Stimulated activated CD4-positive, alpha-beta T cell treated with anti-CD3 and anti-CD28 coated beads, Interleukin-1b, Interleukin-23, amount 100 ng/mL, for 24 hours (primary cell): ENCODE measurements at places on chromosomes 7 and 10.

- no peak for DNase-seq
Measured at GRCh38 chr10:80498078-80498832, 39.4 kb upstream of the SH2D4B start.

GRCh38 chr7:24980534-24981170 lies 674 bp upstream of the OSBPL3 start:
- no peak for DNase-seq

GRCh38 chr7:128302139-128302538 lies 41.6 kb downstream of the RBM28 start:
- no peak for DNase-seq

GRCh38 chr10:71778071-71778825 lies 4.9 kb upstream of the VSIR start:
- DNase-seq, result no peak

DNA sequence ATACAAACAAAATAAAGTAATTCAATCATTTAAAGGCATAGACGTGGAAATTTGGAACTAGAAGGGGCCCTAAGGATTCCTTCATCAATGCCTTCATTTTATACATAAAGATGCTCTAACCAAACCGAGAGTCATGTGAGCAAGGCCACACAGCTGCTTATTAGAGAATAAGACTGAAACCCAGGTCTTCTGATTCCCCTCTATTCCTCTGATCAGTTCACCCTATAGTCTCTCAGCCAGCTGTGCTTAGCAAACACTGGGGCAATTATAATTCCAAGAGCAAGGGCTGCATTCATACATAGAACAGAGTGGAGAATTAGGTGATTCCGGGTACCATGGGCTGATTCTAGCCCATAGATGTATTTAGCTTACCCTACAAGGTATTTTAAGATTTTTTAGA lies 9.7 kb upstream of the XPNPEP1 start:
- DNase-seq, result no peak

DNA sequence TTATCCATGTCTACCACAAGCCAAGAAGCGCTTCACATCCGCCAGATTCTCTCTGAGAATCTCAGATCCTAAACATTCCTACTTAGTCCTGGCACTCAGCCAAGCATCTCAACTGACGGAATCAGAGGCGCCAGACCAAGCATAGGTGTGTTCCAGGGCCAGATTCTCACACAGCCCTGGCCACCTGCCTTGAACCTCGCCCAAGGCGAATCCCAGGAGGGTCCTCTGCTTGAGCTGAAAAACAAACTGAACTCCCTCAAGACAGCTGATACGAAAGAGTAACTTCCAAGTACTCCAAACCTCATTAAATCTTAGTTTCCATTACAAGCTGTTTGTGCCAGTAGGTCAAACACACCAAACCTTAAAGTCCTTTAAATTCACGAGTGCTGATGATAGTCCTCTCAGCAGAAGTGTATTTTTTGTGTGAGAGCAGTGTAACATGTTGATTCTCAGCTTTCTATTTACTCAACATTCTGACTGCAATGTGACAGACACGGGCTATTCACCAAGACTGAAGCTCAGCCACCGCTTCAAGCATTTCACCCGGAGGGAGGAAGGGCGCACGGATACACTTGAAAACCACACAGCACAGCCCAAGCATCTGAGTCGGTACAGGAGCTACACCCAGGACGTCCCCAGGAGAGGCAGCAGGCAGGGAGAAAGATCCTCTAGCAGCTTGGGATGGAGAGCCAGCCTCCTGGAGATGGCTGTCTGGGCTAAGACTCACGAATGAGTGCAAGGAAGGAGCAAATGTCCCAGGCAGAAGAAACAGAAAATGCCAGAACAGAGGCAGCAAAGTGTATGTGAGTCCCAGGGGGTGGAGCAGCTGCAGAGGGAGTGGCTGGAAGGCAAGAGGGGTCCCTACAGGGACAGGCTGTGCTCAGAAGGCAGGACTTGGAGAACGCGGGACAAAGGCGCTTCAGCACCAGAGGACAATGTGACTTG lies 6.0 kb downstream of the PARD3 start:
- DNase-seq, result no peak

GRCh38 chr7:107025449-107026103 lies 18.9 kb upstream of the PRKAR2B start:
- DNase-seq, result no peak

GRCh38 chr10:66941491-66941890 lies 15.7 kb downstream of the LRRTM3 start:
- no peak for DNase-seq

DNA sequence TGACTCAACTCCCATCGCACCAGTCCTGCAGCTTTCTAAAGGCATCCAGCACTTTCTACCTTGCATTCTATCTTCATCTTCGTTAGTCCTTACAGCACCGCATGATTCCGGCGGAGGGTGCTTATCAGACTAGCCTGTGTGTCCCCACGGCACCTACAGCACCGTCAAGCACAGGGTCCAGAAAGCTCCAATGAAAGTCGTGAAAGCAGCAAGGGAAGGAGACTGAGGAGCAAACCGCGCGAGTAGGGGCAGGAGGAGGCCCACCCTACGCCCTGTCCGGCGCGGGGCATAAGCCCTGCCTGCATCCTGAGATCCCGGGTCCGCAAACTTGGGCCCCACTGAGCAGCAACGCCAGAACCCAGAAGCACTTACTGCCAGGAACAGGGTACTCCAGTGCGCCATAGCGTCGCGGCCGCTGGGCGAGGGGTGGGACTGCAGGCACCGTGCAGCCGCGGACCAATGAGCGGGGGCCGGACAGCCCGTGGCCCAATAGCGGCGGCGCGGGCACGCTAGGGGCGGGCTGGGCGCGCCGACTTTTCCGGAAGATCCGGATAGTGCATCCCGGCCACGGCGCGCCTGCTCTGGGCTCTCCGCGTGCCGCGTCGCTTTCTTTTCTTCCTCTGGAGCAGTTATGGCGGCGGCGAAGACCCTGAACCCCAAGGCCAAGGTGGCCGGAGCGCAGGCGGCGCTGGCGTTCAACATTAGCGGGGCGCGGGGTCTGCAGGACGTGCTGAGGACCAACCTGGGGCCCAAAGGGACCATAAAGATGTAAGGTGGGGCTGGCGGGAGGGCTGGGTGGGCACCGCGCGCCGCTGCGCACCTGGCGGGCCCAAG lies 122.1 kb upstream of the VKORC1L1 start:
- peak; percentile 83 for DNase-seq

- no peak for DNase-seq
Measured at GRCh38 chr7:15582773-15583172, 21.0 kb upstream of the AGMO start.

DNA sequence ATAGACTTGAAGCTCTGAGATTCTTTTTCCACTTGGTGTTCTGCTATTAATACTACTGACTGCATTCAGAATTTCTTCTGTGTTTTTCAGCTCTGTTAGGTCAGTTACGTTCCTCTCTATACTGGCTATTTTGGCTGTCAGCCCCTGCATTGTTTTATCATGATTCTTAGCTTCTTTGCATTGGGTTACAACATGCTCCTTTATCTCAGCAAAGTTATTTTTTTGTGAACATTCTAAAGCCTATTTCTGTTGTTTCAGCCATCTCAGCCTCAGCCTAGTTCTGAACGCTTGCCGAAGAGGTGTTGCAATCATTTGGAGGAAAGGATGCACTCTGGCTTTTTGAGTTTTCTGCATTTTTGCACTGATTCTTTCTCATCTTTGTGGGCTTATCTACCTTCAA lies 201.5 kb upstream of the GNAI1 start:
- no peak for DNase-seq

DNA sequence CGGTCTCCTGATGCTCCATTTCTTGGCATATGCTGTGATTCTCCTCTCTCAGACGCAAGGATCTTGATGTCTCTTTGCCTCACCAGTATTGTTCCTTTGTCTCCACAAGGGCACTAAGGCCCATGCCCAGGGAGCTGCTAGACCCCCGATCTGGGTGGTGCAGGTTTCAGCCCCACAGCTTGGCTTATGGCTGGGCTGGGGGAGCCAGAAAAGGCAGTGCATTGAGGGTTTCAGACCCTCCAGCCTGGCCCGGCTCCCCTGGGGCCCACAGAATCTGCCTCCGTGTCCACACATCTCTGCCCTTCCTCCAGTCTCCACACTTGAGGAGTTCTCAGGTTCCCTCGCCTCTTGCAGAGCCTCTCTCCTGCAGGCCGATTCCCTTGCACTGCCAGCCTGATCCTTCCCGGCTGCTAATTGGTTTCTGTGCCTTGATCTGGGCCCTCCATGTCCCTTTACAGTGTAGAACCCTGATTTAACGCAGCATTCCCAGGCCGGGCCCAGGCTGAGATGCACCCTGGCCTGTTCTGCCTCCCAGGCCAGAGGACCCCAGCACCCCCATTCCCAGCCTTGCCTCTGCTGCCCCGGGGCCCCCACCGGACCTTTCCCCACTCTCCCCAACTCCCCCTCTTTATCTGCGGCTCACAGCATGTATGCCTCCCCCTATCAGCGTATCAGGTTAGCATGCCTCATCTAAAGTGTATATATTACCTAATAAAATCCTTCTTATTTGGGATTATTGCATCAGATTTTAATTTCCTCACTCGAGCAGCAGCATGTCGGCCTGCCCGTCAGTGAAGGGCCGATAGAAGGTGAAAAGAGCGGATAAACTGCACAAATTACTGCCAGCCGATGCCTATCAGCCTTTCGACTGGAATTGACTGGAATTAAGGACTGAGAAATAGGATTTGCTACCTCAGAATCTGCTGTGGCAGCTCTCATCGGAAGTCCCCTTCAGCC lies 145.7 kb downstream of the C10orf105 start:
- no peak for DNase-seq

DNA sequence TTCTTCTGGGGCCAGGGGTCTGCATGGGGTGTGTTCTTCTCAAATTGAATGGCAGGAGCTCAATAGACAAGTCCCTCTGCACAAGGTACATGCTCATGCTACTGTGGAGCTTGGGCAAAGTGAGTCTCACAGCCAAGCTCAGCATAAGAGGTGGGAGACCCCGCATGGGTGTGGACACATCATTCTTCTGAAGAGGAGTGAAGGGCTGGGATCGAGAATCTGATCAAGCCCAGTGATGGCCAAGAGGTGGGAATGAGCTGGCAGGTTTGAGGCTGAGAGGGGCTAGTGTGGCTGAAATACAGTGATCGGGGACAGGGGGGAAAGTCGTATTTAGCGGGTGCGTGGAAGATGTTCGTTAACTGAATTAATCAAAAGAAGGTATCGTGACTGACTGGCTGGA lies 32.6 kb downstream of the CDH23 start:
- no peak for DNase-seq

- peak; percentile 53 for DNase-seq
Measured at GRCh38 chr7:87219545-87220025, at the start of gene TMEM243. TSS of gene TMEM243 (minus strand) at chr7:87219732. CDS start at chr7:87219503, 229 bp downstream.

DNA sequence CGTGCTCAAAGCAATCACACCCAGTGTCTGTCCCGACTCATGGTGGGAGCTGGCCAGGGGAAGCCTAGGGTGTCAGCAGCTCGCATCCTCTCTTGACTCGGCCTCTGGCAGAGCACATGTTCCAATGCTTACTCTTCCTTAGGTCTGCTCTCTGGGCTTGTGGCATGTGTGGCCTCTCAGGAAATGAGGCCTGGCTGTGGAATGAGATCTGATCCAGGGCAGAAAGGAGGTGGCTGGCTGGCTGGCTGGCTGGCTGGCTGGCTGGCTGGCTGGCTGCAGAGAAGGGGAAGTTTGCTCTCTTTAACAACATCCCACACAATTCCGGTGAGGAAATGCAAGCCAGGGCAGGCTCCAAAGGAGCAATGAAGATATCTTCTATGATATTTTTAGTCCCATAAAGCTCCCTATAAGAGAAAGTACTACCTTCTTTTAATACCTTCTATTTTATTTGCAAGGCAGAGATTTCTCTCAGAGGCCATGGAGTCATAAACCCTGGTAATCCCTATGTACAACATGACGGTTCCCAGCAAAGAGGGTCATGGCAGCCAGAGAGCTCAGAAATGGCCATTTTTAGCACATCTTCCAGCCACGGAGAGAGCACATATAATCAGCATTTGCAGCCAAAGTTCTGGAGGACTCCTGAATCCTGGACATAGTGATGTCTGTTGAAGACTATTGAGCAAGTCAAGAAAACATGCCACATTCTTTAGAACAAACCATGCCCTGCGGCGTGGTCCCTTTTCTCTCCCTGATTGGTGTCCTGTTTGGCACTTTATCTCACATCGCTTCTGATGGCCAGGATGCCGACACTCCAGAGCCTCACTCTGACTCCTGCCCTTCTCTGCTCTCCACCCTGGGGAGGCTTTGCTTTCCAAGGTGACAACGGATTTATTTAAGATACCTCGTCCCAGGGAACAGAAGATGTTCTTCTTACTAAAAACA lies 153.7 kb downstream of the FANK1 start:
- no peak for DNase-seq

DNA sequence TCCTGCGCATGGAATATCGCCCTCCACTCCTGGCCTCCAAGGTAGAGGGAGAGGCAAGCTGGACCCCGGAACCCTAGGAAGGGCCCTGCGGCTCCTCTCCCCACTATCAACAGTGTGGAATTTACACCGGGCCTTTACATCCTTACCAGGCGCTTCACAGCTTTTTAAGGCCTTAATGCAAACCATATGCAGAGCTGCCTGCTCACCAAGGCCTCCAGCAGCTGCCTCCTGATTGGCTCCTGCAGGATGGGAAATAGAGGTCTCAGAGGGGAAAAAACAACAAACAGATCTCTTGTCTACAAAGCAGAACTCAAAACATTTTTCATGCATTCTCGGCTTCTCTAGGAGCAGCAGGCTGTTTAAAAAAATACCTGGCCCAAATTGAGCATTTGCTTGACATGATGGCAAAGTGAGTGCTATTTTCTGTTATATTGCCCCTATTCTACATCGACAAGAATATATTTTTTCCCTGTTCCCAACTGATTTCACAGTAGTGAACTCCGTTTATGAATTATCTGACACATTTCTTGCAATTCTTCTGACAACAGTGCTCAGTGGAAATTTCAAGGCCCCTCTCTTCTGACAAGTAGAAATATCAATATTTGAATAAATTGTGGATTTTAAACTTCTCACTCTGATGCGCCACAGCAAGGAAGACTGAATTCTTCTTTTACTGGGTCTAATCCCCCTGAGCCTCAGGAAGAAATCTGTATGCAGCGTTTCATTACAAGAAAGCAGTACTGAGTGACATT lies 51.7 kb downstream of the EBF3 start:
- DNase-seq, result no peak

DNA sequence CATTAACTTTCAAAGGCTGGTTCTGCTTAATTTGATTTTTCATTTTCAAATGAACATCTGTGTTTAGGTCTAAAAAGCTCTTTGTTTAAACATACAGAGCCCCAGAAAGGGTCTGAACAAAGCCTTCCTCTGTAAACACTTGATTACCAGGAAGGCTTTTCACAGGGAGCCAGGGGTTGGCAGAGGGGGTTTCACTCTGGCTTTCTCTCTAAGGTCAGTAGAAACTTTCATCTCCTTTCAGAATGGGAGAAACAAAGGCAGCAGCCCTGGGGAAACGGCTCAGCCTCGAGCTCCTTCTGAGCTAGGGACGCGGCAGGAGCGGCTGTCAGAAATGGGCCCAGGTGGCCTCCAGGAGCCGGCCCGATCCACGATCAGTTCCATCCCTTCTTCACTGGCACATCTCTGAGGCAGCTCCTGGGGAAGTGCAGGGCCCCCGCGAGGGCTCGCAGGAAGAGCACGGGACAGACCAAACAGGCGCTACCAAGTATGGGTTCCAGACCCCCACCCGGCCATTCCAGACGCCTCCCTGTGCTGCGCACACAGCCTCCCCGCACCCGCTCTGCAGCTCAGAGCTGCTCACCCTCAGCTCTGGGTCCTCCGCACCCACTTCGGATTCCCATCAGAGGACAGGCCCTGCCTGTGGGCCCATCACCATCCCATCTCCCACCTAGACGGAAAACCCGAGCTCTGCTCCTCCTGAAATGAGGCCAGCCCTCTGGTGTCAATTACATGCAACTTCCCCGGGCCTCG lies 124.1 kb downstream of the MAD1L1 start:
- DNase-seq, result no peak
